ENCODE measurements at places on chromosomes 4 and X. TPM values are rescaled to one million over a fixed set of nuclear protein-coding genes. Genes with fewer than 3 reads are reported as not detected.

TLR3 gene
- total RNA-seq, result 3.2 TPM

ETDA gene
- not detected for total RNA-seq

DNA sequence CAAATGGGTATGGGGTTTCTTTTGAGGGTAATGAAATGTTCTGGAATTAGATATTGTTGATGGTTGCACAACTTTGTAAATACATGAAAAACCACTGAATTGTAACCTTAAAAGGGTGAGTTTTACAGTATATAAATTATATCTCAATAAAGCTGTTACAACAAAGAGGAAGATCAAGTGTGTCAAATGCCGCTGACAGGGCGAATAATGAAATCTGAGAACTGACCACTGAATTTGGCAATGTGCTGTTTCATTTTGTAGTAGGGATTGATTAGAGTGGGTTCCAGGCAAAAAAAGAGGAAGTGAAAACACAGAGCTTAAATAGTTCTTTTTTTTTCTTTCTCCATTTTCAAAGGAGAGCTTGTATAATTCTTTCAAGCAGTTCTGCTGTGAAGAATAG, 161.1 kb upstream of the NAP1L5 start:
- DNase-seq, result peak; percentile 31

DNA sequence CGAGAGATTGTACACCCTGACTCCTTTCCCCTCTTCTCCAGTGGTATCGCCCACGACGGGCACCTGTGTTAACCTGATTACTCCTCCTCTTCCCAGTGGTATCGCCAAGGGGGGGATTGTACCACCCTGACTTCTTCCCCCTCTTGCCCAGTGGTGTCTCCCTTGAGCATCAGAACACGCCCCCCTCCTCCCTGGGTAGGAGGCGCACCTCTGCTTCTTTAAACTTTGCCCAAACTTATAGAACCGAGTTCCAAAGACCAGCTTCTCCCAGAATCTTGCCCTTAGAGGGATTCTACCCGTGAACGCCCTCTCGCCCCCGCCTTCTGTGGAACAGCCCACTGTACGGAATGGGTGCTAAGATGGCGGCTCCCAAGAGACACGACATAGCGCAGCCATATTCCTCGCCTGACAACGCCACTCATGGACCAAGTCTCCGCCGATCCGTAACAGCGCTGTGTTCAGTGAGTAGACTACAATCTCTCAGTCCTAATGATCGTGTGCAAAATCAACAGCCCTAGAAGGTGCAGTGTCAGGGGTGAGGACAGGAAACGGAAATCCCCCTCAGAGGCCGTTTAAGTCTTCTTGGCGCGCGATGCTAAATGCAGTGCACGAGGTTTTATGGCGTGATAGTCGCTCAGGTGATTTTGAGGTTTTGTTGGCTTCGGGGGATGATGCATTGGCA, 4.2 kb upstream of the ZNF157 start:
- peak; percentile 89 for DNase-seq

DNA sequence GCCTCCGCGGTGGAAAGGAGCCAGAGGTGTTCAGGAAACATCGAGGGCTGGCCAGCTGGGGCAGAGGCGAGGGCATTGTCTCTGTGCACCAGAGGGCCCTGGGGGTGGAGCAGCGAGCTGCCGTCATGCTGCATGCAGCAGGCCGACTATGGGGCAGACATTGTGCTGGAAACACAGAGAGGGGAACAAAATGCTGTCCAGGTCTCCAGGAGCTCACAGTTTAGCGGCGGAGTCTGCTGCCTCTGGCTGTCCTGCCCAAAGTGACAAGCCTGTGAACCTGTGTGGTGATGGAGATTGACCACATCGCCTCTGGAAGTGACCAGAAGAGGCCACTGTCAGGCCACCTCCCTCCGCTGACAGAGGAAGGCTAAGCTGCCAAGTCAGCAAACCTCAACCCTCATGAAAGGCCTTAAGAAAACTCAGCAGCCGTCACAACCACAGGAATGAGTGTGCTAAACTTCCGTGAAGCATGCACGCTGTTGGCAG, 20.1 kb upstream of the SASH3 start:
- DNase-seq, result peak; percentile 57

DNA sequence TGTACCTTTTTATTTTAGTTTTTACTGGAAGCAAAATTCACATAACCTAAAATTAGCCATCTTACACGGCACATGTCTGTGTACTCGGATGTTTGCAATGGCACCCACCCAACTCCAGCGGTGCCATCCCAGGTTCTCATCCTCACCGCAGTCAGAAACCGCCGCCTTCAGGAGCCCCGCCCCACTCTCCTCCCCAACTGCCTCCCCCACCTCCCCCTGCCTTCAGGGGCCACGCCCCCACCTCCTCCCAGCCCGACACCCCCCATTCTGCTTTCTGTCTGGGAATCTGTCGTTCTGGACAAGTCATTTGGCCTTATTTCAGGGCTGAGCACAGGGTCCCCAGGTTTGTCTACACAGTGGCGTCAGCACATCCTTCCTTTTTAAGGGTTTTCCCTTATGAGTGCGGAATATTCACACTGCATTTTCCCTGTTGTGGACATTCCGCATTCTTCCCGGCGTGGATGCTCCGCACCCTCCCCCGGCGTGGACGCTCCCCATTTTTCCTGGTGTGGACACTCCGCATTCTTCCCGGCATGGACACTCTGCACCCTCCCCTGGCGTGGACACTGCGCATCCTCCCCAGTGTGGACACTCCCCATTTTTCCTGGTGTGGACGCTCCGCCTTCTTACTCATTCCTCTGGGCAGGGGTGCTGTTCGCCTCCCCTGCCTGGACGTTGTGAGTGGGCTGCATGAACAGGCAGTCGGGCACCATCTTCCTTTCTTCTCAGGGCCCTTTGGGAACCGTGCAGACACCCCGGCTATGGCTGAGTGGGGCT, 135.4 kb upstream of the NKX1-1 start:
- DNase-seq, result no peak

DNA sequence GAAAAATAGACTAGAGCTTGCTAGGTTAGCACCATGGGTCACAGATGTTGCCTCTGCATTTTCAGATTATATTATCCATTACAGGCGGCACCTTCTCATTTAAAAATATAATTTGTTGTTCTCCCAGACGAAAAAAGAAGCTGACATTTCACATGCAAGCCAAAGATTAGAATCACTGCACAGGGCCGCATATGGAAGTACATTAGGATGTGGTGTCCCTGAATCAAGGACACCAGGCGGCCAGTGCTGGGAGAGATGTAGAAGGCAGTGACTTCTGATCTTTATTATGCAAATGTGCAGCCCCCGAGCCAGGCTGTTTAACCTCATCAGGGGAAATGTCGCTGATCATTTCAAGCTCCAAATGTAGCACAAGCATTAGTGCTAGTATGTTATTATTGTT, 22.8 kb downstream of the REELD1 start:
- no peak for DNase-seq

All from hematopoietic multipotent progenitor cell (in vitro differentiated cells).